Lower leg skin (tissue), 4 donors: ENCODE measurements at places on chromosomes 7 and 10.
A peak's percentile ranks its signal among the peaks of the same experiment; 100 is the strongest.

GRCh38 chr10:77581738-77582137 is 55.9 kb downstream of the KCNMA1 start:
- DNase-seq, result no peak

GRCh38 chr10:33817605-33818004 is 483.1 kb upstream of the NRP1 start:
- no peak for DNase-seq

- DNase-seq, result peak; percentile 86
These were observed 634 bp downstream of the HECW1 start for GRCh38 chr7:43112941-43113621.

- no peak for DNase-seq
These were observed 408.8 kb upstream of the SEMA3C start for GRCh38 chr7:81327468-81328266.

- peak; percentile 55 for DNase-seq
These were observed 61.0 kb upstream of the AOAH start for GRCh38 chr7:36784991-36785940.

DNA sequence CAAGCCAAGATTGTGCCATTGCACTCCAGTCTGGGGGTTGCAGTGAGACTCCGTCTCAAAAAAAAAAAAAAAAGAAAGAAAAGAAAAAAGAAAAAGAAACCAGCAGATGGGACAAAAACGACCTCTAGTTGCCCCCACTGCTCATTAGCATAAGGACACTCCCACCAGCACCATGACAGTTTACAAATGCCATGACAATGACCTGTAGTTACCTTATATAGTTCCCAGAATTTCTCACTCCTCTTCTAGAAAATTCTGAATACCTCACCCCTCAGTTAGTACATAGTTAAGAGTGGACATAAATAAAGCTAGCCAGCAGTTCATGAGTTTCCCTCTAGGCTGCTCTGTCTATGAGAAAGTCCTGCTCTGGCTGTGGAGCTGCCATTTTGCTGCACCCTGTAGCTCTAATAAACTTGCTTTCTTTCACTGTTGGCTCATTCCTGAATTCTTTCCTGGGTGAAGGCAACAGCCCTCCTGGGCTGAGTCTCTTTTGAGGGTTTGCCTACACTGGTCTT is 276.8 kb upstream of the AKR1E2 start:
- DNase-seq, result no peak

GRCh38 chr7:40805361-40805760 is 670.6 kb downstream of the SUGCT start:
- no peak for DNase-seq

- peak; percentile 71 for DNase-seq
These were observed 57.4 kb downstream of the TMEM209 start for GRCh38 chr7:130147710-130148325.

GRCh38 chr10:124741281-124741921 is 2.8 kb downstream of the FAM53B start:
- peak; percentile 83 for DNase-seq

DNA sequence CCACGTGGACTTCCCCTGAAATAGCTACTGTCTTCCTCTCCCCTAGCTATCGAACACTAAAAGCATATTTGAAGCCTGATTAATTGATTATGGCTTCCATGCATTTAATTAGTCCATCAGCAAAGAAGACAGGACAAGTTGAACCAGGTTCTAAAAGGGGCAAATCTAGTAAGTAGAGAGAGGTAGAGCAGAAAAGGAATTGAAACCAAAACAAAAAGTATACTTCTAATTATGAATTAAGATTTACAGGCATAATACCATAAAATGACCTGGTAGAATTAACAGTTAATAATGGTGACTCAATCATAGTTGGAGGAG is 393 bp upstream of the DNAJC1 start:
- DNase-seq, result no peak

- no peak for DNase-seq
These were observed 34.7 kb downstream of the HYCC1 start for GRCh38 chr7:22979251-22979650.

GRCh38 chr7:26331113-26331512 is 39.5 kb downstream of the SNX10 start:
- no peak for DNase-seq

GRCh38 chr10:82394122-82394521 is 519.1 kb downstream of the NRG3 start:
- no peak for DNase-seq

DNA sequence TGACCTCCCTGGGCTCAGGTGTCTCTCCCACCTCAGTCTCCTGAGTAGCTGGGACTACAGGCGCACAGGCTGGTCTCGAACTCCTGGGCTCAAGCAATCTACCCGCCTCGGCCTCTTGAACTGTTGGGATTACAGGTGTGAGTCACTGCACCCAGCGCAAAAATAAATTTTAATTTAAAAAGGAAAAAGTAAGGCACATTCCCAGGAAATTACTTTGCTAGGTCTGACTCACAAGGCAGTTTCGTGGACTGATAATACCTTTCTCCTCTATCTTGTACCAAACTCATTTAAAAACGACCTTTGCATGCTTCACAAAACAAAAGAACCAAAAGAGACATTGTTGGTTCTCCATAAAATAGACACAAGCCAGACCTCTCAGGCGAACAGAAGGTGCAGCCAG is 29.7 kb downstream of the PARP12 start:
- DNase-seq, result no peak

GRCh38 chr10:88278912-88279311 is 304.2 kb downstream of the RNLS start:
- no peak for DNase-seq

DNA sequence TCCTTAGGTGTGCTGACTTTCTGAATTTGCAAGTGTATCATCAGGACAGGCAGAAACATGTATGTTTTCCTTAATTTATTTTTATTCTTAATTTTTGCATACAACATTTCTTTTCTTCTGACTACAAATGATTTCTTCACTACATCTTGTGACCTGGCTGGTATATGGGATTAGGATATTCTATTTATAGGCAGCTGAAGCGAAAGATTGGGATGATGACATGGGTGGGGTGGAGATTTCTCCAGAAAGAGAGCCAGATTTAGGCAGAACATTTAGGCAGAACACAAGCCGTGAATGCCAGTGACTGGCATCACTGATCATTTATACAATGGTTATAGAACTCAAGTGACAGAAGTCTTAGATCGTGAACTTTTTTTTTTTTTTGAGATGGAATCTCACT is 256.7 kb downstream of the KLF6 start:
- no peak for DNase-seq

GRCh38 chr7:2820508-2820934 is 23.6 kb downstream of the GNA12 start:
- peak; percentile 86 for DNase-seq

- DNase-seq, result no peak
These were observed 53.8 kb downstream of the CTBP2 start for GRCh38 chr10:125106586-125106985.

GRCh38 chr10:29621161-29621560 is 13.6 kb downstream of the SVIL start:
- peak; percentile 89 for DNase-seq

- DNase-seq, result no peak
These were observed 174.4 kb downstream of the CDCA7L start for GRCh38 chr7:21771266-21771665.
